ENCODE measurements at places on chromosomes 2 and 18. TPM values are rescaled to one million over a fixed set of nuclear protein-coding genes. Genes with fewer than 3 reads are reported as not detected.

The PID1 gene
- total RNA-seq = 15.4 TPM

The RBM44 gene
- 1.6 TPM for total RNA-seq

The FN1 gene
- total RNA-seq = 3,432 TPM

The IRS1 gene
- total RNA-seq = 31.0 TPM

The AMER3 gene
- total RNA-seq = not detected

The CDKL4 gene
- 3.7 TPM for total RNA-seq

The FAM237A gene
- not detected for total RNA-seq

The MAP4K3 gene
- total RNA-seq = 48.1 TPM

The APOB gene
- 1.7 TPM for total RNA-seq

The MARCHF4 gene
- total RNA-seq = 0.52 TPM

All from articular chondrocyte of knee joint (primary cell).